ENCODE measurements at places on chromosomes 7 and 10. TPM values are rescaled to one million over a fixed set of nuclear protein-coding genes. Genes with fewer than 3 reads are reported as not detected.

Gene MYPN
- total RNA-seq: not detected

Gene ZNF804B
- total RNA-seq: not detected

Gene SEM1
- total RNA-seq: 94.7 TPM

Gene SMKR1
- total RNA-seq: not detected

Gene SLC39A12
- not detected for total RNA-seq

Gene BMPER
- 0.32 TPM for total RNA-seq

Gene TMEM26
- 0.23 TPM for total RNA-seq

Gene SPDYE1
- total RNA-seq: not detected

DNA sequence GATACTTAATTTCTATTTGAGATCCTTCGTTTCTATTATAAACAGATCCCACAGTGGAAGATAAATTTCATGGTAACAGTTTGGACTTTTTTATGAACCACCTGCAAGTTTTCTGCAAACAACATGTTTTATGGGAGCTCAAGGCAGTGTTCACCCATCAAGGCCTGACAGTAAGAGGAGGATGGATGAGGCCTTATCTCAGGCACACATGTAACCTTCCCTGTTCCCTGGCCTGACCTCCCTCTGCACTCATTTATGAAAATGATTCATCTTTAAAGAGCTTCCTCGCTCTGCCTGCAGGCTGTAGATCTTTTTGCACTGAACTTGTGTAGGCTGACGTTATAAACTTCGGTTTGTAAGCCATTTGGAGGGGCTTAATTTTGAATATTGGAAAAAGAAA is 500.1 kb downstream of the GATA3 start:
- H3K27me3 ChIP-seq: no peaks in the 10 kb centered on the region
- H3K4me1 ChIP-seq: no peaks in the 10 kb centered on the region
- H3K36me3 ChIP-seq: no peaks in the 10 kb centered on the region
- no peak overlapping the region for H3K27ac ChIP-seq
- DNase-seq: no peak
- H3K4me3 ChIP-seq: no peak overlapping the region

GRCh38 chr7:81957517-81957916 is 187.7 kb upstream of the HGF start:
- DNase-seq: no peak
- H3K27me3 ChIP-seq: no peaks in the 10 kb centered on the region
- H3K27ac ChIP-seq: no peak overlapping the region
- H3K4me3 ChIP-seq: no peak overlapping the region
- H3K4me1 ChIP-seq: no peaks in the 10 kb centered on the region

- H3K4me1 ChIP-seq: peaks cover 16% of the 10 kb centered on the region
- peak; percentile 87 for DNase-seq
- H3K27ac ChIP-seq: peak overlapping the region; percentile 26
Measured at GRCh38 chr10:43417950-43418768, 9.2 kb upstream of the HNRNPF start.

GRCh38 chr10:30751678-30752331 is 122.3 kb upstream of the LYZL2 start:
- H3K36me3 ChIP-seq: no peaks in the 10 kb centered on the region
- peaks cover 5% of the 10 kb centered on the region for H3K4me1 ChIP-seq
- peak; percentile 76 for DNase-seq

- H3K4me1 ChIP-seq: no peaks in the 10 kb centered on the region
- H3K27me3 ChIP-seq: no peaks in the 10 kb centered on the region
- no peak for DNase-seq
- no peak overlapping the region for H3K4me3 ChIP-seq
- no peaks in the 10 kb centered on the region for H3K36me3 ChIP-seq
Measured at GRCh38 chr7:69129524-69129923, 468.8 kb upstream of the AUTS2 start.

- no peak for DNase-seq
- H3K4me1 ChIP-seq: no peaks in the 10 kb centered on the region
- no peaks in the 10 kb centered on the region for H3K36me3 ChIP-seq
- H3K27ac ChIP-seq: no peak overlapping the region
- no peaks in the 10 kb centered on the region for H3K27me3 ChIP-seq
Measured at GRCh38 chr7:30188811-30189210, 54.0 kb downstream of the MTURN start.

- no peak overlapping the region for H3K27ac ChIP-seq
- no peaks in the 10 kb centered on the region for H3K27me3 ChIP-seq
- H3K4me3 ChIP-seq: no peak overlapping the region
- no peak for DNase-seq
- no peaks in the 10 kb centered on the region for H3K4me1 ChIP-seq
- no peaks in the 10 kb centered on the region for H3K36me3 ChIP-seq
Measured at GRCh38 chr7:31111109-31111451, 59.0 kb downstream of the ADCYAP1R1 start.

- H3K4me3 ChIP-seq: no peak overlapping the region
- H3K27ac ChIP-seq: no peak overlapping the region
- H3K36me3 ChIP-seq: no peaks in the 10 kb centered on the region
- no peaks in the 10 kb centered on the region for H3K27me3 ChIP-seq
- no peak for DNase-seq
- no peaks in the 10 kb centered on the region for H3K4me1 ChIP-seq
Measured at GRCh38 chr10:130227883-130228282, 91.7 kb downstream of the GLRX3 start.

DNA sequence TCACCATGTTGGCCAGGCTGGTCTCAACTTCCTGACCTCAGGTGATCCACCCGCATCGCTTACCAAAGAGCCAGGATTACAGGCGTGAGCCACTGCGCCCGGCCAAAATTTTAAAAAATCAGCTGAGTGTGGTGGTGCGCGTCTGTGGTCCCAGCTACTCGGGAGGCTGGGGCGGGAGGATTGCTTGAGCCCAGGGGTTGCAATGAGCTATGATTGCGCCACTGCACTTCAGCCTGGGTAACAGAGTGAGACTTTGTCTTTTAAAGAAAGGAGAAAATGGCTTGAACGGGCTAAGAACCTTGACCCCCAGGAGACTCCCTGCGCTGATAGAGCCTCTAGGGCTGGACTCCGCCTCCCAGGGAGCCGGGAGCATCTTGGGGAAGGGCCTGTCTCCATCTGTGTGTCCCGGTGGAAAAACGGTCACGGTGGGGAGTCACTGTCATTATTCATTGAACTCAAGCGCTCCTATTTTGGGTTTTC is 760 bp upstream of the KCTD7 start:
- H3K4me1 ChIP-seq: peaks cover 5% of the 10 kb centered on the region
- no peaks in the 10 kb centered on the region for H3K27me3 ChIP-seq
- H3K4me3 ChIP-seq: peak overlapping the region; percentile 56
- no peaks in the 10 kb centered on the region for H3K36me3 ChIP-seq

Data from endothelial cell of umbilical vein (primary cell).